ENCODE measurements at places on chromosomes 1 and 21.

GRCh38 chr1:93152835-93153234 is 27.4 kb downstream of the TMED5 start:
- no peak for DNase-seq

DNA sequence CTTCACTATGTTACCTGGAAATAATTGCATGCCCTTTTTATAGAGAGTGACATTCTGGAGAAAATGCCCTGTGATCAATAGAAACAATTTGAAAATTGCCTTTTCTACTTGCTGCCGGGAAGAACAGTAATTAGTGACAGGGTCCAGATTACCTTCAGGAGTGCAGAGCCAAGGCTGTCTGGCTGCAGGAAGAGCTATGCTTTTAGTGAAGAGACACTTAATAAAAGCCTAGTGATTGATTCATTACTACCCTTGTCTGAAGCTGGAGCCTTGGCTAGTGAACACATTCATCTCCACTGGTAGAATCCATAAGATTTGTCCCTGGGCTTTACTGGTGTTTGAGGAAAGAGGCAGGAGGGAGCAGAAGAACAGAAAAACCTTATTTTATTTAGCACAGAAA is 12.9 kb upstream of the DNASE2B start:
- no peak for DNase-seq

GRCh38 chr1:66750577-66750976 is 1.7 kb upstream of the DYNLT5 start:
- no peak for DNase-seq

GRCh38 chr1:91124989-91125417 is 103.2 kb upstream of the ZNF644 start:
- no peak for DNase-seq

- no peak for DNase-seq
These were observed 18.4 kb downstream of the MATN1 start for GRCh38 chr1:30704765-30705509.

GRCh38 chr1:72435025-72435424 is 152.7 kb upstream of the NEGR1 start:
- no peak for DNase-seq

DNA sequence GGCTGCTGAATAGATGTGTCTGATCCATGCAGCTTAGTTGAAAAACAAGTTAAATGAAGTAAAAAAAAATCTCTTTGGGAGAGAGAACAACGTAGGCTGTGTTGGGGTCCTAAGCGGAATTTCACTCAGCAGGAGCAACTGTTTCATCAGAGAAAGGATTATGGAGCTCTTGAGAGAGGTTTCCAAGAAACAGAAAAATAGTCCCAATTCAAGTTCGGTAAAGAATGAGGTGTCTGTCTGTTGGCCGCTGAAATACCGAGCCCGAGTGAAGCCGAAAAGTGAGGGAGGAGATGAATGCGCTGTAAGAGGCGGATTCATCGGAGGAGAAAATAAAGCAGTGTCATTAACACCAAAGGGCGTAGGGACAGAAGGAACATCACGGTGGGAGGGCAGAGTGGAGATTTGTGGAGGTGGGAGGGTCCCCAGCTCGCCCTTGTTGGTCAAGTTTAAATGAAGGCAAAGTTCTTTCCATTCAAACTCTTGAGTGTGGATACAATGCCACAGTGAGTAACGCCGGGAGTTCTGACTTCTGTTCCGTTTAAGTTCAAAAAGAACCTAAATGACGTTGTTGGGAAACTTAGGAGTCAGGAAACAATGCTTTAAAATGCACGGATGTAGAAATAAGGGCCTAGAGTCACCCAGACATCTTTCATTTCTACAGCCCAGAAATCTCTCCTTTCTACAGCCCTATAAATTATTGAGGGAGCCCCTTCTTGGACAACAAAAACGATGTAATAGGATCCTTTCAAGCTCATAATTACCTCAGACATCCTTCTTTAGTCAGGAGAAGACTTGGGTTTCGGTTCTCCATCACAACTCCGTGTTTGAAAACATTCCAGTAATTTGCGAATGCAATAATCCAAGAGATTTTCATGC is 15.6 kb upstream of the SLC45A1 start:
- DNase-seq, result no peak

GRCh38 chr1:208606959-208607358 is 362.8 kb upstream of the PLXNA2 start:
- DNase-seq, result no peak

GRCh38 chr1:200410566-200410878 is 686 bp upstream of the ZNF281 start:
- no peak for DNase-seq

DNA sequence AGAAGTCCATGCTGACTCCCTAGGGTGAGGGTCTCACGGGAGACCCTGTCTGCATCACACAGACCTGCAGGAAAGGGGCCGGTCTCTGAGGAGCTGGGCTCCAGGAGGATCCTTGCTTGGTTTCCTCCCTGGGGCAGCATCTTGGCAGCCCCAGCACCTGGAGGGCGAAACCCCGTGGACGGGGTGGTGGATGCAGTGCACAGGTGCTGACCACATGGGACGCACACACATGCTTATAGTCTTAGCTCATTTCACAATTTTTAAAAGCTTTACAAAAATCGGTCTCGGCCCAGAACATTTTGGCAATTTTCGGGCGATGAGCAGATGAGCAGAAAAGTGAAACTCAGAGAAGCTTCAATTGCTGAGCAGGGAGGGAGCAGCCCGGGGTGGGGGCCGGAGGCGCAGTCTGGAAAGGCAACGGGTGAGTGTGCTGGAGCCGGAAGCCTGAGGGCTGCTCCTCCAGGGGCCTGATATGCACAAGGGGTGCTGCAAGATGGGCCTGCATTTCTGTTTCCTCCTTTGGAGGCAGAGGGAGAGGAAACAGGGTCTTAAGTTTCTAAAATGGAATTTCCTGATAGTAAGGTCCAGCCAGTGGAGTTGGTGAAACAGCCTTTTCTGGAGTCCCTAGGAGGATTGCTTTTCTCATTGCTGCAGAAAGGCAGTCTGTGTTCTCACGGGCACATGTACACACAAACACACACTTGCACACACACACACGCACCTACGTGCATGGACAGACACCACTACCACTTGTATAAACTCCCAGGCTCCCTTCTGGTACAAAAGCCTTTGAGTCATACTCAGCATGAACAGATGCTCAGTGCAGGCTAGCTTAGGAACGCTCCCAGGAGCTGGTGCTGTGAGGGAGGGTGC is 60.6 kb downstream of the SCCPDH start:
- no peak for DNase-seq

DNA sequence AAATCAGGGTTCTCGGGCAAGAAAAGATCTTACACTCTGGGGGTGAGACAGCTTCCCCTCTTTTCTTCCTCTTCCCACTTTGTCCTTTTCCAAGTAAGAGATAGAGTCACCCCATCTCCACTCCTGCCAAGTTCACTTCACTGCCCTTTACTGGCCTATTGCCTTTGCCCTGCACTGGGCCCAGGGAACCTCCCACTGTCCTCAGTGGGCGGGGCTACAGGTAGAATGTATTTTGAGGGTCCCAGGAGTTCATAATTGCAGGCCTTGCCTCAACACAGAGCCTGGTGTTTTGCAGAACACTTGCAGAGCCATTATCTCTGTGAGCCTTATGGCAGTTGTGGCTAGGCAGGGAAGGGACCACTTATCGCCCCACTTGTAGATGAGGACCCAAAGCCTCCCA is 3.3 kb downstream of the AMPD2 start:
- no peak for DNase-seq

GRCh38 chr1:248739572-248740205 is 15.9 kb downstream of the LYPD8 start:
- DNase-seq, result no peak

- no peak for DNase-seq
These were observed 709 bp downstream of the TNFRSF14 start for GRCh38 chr1:2556678-2557481.

- no peak for DNase-seq
These were observed 33.1 kb upstream of the ZNF644 start for GRCh38 chr1:91054780-91055481.

- DNase-seq, result no peak
These were observed 363.0 kb downstream of the SETD4 start for GRCh38 chr21:35697321-35697808.

GRCh38 chr1:209583408-209583807 is at the start of gene CAMK1G:
Gene CAMK1G (plus strand): TSS chr1:209583714. CDS start chr1:209594984, 11,270 bp downstream.
- DNase-seq, result no peak

GRCh38 chr1:30817077-30817438 is 59.5 kb upstream of the LAPTM5 start:
- DNase-seq, result no peak

- no peak for DNase-seq
These were observed 12.7 kb downstream of the TENT5C start for GRCh38 chr1:117618450-117619122.

All from activated effector memory CD4-positive, alpha-beta T cell treated with Interleukin-2 at 50 U/mL for 16 hours (primary cell).